ENCODE measurements at places on chromosomes 1 and 21. TPM values are rescaled to one million over a fixed set of nuclear protein-coding genes. Genes with fewer than 3 reads are reported as not detected.

Gene ST6GALNAC5
- total RNA-seq = 0.11 TPM

Gene MTARC1
- 8.5 TPM for total RNA-seq

Gene LRRC39
- total RNA-seq = 0.13 TPM

Gene SPRR1A
- total RNA-seq = not detected
